Osteoblast (primary cell): ENCODE measurements at places on chromosomes 6 and 20. TPM values are rescaled to one million over a fixed set of nuclear protein-coding genes. Genes with fewer than 3 reads are reported as not detected.
A peak's percentile ranks its signal among the peaks of the same experiment; 100 is the strongest.

Gene ITCH
- total RNA-seq: 73.4 and 79.3 TPM in 2 replicates

Gene RIMS4
- total RNA-seq: 0.29 and 0.36 TPM in 2 replicates

Gene SLPI
- total RNA-seq: 1.4 and 2.1 TPM in 2 replicates

Gene C20orf96
- total RNA-seq: 2.2 and 3.5 TPM in 2 replicates

DNA sequence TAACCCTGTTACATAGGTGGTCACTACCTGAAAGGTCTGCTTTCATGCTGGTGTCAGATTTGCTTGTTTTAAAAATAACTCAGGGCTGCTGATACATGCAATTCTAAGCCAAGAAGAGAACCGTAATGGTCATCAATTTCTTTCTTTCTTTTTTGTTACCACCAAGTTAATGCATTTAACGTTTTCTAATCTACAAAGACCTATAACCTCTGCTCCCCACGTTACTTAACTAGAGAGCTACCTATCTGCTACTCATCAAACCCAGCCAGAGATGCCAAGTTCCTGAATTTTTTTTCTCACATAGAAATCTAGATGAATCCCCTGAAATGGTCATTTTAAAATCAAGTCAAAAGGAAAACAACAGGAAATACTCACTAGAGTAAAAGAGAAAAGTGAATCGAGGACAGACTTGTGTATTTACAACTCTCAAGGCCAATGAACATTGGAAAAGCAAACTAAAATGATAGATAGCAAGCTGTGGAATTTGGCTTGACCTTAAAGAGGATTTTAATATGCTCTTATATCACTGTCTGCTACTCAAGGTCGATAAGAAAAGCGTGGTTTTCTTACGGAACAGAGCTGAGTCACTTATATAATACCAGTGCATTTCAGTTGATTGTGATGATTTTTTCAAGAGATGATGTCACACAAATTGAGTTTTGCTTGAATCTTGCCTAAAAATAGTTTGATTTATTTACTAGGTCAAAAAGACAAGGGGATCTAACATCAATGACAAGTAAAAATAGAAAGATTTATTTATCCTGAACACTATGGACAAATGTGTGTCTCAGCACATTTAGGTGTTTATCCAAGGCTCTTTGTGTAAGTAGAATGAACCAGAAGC lies 67.9 kb downstream of the SGK1 start:
- no peak for DNase-seq

DNA sequence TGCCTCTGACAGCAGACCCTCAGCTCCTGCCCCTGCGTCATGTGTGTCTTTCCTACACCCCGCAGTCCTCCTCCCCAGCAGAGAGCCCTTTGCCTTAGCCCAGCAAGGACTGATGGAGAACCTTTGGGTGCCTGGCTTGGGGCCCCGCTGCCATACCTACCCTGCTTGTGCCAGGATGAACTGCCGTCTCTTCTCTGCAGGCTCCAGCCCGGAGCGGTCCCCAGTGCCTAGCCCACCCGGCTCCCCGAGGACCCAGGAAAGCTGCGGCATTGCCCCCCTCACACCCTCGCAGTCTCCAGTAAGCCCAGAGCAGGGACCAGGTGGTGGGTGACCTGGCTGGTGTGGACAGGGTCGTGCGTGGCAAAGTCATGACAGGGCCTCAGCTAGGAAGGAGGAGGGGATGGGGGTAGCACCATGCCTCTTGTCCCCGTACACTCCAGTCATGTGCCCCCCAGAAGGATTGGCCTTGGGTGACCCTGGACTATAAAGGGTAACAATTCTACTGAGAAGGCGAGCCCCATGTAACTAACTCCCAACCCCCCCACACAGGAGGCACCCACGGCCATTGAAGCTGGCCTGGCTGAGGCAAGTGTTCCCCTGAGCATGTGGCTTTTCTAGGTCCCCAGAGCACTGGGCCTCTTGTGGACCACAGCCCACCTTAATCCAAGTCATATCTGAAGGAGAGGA lies 8.3 kb downstream of the HSPA12B start:
- DNase-seq: peak; percentile 74

- DNase-seq: no peak
These were observed 96.9 kb downstream of the LY86 start for GRCh38 chr6:6685249-6686040.

GRCh38 chr6:55497694-55498093 lies 81.3 kb downstream of the HMGCLL1 start:
- DNase-seq: no peak

- DNase-seq: no peak
These were observed at the start of gene OPRM1 for GRCh38 chr6:154039231-154039842. OPRM1 (plus strand) TSS chr6:154039240; CDS start chr6:154039545, 305 bp downstream.

DNA sequence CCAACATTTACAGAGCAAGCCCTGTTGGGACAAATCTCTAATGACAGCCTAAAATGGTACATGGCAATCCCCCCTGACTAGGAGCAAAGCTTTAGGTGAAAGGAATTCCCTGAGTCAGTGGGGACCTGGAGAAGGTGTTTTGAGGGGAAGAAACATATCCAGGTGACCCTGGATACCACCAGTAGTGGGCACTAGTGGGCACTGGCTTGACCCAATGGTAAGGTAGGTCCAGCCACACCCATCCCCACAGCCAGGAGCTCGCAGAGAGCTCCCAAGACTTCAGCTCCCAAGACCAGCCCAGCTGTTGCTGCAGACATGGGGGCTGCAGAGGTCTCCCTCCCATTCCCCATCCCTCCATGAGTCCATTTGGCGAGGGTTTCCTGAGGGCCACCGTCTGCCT lies 19.5 kb downstream of the GRM4 start:
- no peak for DNase-seq

- no peak for DNase-seq
These were observed 41.0 kb downstream of the ZNF292 start for GRCh38 chr6:87196275-87196842.

DNA sequence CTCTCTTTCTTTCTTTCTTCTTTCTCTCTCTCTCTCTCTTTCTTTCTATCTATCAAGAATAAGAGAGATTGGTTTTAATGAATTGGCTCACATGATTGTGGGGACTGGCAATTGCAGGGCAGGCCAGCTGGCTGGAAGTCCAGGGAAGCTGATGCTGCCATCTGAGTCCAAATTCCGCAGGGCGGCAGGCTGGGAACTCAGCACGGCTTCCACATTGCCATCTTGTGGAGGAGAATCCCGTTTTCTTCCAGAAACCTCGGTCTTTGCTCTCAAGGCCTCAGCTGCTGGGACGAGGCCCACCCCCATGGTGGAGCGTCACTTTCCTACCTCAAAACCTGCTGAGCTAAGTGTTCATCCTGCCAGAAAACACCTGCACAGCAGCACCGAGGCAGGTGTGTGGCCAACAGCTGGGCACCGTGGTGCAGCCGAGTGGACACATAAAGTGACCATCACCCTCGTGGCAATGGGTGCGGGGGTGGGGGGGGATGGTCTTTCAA lies 58.8 kb upstream of the SLCO4A1 start:
- no peak for DNase-seq
